ENCODE measurements at places on chromosomes 6 and 20.

GRCh38 chr20:1803932-1804501, 91.2 kb upstream of the SIRPA start:
- H3K4me1 ChIP-seq = peaks cover 15% of the 10 kb centered on the region
- DNase-seq = no peak
- H3K4me3 ChIP-seq = peak overlapping the region; percentile 43
- H3K27ac ChIP-seq = peak overlapping the region; percentile 58

DNA sequence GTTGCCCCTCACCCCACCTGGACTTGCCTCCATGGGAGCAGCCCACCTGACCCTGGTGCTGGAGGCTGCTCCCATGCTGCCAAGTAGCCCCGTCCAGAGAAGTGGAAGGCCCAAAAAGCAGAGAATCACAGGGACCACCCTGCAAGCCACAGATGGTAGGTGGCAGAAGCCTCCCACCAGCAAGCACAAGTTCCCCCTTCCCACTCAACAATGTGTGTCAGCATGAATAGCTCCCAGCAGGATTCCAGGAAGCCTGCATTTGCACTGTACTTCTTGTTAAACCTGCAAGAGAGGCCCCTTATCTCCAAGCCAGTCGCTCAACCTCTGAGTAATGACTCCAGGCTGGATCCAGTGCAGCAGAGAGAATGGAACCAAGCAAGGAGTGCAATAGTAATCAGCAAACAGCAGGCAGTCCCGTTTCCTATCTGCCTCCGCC, 180.8 kb upstream of the CST7 start:
- H3K4me1 ChIP-seq = peaks cover 21% of the 10 kb centered on the region
- H3K36me3 ChIP-seq = no peaks in the 10 kb centered on the region
- no peak overlapping the region for H3K4me3 ChIP-seq
- DNase-seq = no peak
- no peak overlapping the region for H3K27ac ChIP-seq
- no peaks in the 10 kb centered on the region for H3K27me3 ChIP-seq

DNA sequence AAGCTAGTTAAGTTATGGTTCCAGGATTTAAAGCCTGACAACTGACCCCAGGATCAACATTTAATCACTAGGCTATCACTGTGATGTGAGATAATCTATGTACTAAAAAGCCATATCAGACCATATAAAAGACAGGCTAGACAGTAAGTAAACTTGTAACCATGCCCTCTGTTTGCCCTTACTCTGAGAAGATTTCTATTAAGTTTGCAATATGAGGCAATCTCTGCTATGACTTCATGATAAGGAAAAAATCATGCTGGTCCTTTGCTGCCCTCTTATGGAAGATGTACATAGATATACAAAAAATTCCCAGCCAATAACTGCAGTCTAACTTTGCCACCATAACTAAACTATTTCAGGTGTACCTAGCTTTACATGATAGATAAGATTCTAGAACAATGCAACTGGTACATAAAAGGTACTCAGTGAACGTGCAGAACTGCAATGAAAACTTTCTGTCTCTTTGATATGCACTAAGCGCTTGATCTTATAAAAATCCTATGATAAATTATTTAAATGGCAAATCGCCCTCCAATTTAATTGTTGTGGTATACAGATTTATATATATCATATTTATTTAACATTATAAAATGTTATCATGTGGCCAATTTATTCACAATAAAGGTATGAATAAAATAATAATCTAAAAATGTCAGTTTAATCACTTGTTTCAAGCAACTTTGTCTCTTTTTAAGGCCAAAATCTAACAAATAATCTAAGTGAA, 70.5 kb downstream of the FAM217A start:
- no peak for DNase-seq
- H3K36me3 ChIP-seq = no peaks in the 10 kb centered on the region
- no peaks in the 10 kb centered on the region for H3K4me1 ChIP-seq
- no peaks in the 10 kb centered on the region for H3K27me3 ChIP-seq
- no peak overlapping the region for H3K27ac ChIP-seq

GRCh38 chr20:3710011-3710466, 2.4 kb downstream of the SIGLEC1 start:
- no peaks in the 10 kb centered on the region for H3K36me3 ChIP-seq
- no peak for DNase-seq
- H3K27me3 ChIP-seq = no peaks in the 10 kb centered on the region
- H3K27ac ChIP-seq = no peak overlapping the region
- H3K4me3 ChIP-seq = no peak overlapping the region
- H3K4me1 ChIP-seq = peaks cover 13% of the 10 kb centered on the region

- H3K4me1 ChIP-seq = peaks cover 21% of the 10 kb centered on the region
- no peak overlapping the region for H3K27ac ChIP-seq
- no peaks in the 10 kb centered on the region for H3K36me3 ChIP-seq
- DNase-seq = no peak
Observed at GRCh38 chr6:168638468-168639271, 197.7 kb downstream of the SMOC2 start.

- no peak overlapping the region for H3K27ac ChIP-seq
- H3K4me1 ChIP-seq = peaks cover 3% of the 10 kb centered on the region
- no peak for DNase-seq
- no peaks in the 10 kb centered on the region for H3K36me3 ChIP-seq
- no peaks in the 10 kb centered on the region for H3K27me3 ChIP-seq
- H3K4me3 ChIP-seq = no peak overlapping the region
Observed at GRCh38 chr6:71510057-71510713, 221.6 kb downstream of the OGFRL1 start.

- H3K4me1 ChIP-seq = no peaks in the 10 kb centered on the region
- H3K27me3 ChIP-seq = no peaks in the 10 kb centered on the region
- H3K27ac ChIP-seq = no peak overlapping the region
- no peaks in the 10 kb centered on the region for H3K36me3 ChIP-seq
- DNase-seq = no peak
- H3K4me3 ChIP-seq = no peak overlapping the region
Observed at GRCh38 chr6:112348891-112349635, 1.9 kb downstream of the RFPL4B start.

DNA sequence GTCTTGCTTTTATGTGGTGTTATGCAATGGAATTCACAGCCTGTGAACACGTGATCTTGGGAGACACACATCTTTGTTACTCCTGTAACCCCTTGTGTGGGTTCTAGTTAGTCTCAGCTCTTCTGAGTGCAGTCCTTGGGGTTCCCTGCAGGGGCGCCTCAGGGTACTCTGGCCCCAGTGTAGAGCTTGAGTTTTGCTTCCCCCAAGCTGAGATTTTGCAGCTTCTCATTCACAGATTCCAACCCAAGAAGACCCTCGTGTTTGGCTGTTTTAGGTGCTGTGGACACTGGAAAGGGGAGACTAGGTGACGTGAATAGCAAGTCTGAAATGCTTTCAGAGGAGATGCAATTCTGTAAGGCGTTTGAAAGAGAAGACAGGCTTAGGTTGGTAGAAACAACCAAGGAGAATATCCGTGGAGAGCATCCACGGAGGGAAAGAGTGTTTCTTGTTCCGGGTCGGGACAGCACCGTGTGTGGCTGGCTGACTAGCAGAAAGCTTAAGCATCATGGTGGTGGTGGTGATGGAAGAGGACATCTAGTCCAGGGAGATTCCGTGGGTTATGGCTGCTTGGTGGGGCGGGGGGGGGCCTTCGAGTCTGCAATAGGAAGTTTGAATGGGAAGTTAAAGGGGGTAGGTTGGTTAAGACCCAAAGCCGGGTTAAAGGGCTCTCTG, 30.1 kb downstream of the DUSP22 start:
- H3K4me3 ChIP-seq = no peak overlapping the region
- H3K27ac ChIP-seq = no peak overlapping the region
- H3K27me3 ChIP-seq = no peaks in the 10 kb centered on the region

GRCh38 chr6:24951811-24952299, 16.1 kb upstream of the RIPOR2 start:
- no peak overlapping the region for H3K27ac ChIP-seq
- H3K4me1 ChIP-seq = no peaks in the 10 kb centered on the region
- H3K27me3 ChIP-seq = no peaks in the 10 kb centered on the region
- DNase-seq = no peak
- no peaks in the 10 kb centered on the region for H3K36me3 ChIP-seq

GRCh38 chr6:32244946-32245398, 21.1 kb upstream of the NOTCH4 start:
- H3K4me3 ChIP-seq = peak overlapping the region; percentile 9
- DNase-seq = peak; percentile 90
- peak overlapping the region; percentile 22 for H3K27ac ChIP-seq
- peaks cover 11% of the 10 kb centered on the region for H3K4me1 ChIP-seq
- H3K36me3 ChIP-seq = no peaks in the 10 kb centered on the region
- H3K27me3 ChIP-seq = no peaks in the 10 kb centered on the region

- H3K4me1 ChIP-seq = no peaks in the 10 kb centered on the region
- no peaks in the 10 kb centered on the region for H3K27me3 ChIP-seq
- H3K36me3 ChIP-seq = no peaks in the 10 kb centered on the region
- DNase-seq = no peak
Observed at GRCh38 chr6:127058027-127058426, 60.4 kb upstream of the RSPO3 start.

GRCh38 chr20:43375591-43375990, 82.1 kb upstream of the SRSF6 start:
- H3K36me3 ChIP-seq = no peaks in the 10 kb centered on the region
- no peaks in the 10 kb centered on the region for H3K4me1 ChIP-seq
- H3K4me3 ChIP-seq = no peak overlapping the region
- H3K27me3 ChIP-seq = no peaks in the 10 kb centered on the region
- H3K27ac ChIP-seq = no peak overlapping the region

GRCh38 chr6:69729870-69730449, 66.8 kb downstream of the LMBRD1 start:
- H3K4me3 ChIP-seq = no peak overlapping the region
- H3K27ac ChIP-seq = no peak overlapping the region
- no peaks in the 10 kb centered on the region for H3K27me3 ChIP-seq
- no peaks in the 10 kb centered on the region for H3K36me3 ChIP-seq
- H3K4me1 ChIP-seq = no peaks in the 10 kb centered on the region
- no peak for DNase-seq

DNA sequence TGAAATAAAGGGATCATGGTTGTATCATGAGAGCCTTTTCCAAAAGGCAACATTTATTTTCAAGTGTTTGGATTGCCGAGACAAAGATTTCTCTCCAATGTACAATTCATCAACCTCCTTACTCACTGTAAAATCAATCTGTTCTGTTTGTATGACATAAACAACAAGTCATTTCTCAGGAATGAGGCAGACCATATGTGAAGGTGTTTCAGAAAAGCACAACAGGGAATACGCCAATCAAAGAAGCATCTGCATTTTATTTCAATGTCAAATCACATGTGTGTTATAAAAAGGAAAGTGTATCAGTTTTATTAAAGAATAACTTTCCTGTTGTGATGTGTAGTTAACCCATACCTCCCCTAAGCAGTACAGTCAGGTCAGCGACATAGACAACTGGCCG, 653.7 kb downstream of the TFAP2A start:
- no peaks in the 10 kb centered on the region for H3K27me3 ChIP-seq
- no peaks in the 10 kb centered on the region for H3K36me3 ChIP-seq
- no peak for DNase-seq
- H3K4me3 ChIP-seq = no peak overlapping the region
- H3K4me1 ChIP-seq = no peaks in the 10 kb centered on the region

GRCh38 chr6:52136055-52136454, 48.6 kb upstream of the PKHD1 start:
- no peak overlapping the region for H3K27ac ChIP-seq
- no peak for DNase-seq
- no peaks in the 10 kb centered on the region for H3K36me3 ChIP-seq
- no peak overlapping the region for H3K4me3 ChIP-seq

DNA sequence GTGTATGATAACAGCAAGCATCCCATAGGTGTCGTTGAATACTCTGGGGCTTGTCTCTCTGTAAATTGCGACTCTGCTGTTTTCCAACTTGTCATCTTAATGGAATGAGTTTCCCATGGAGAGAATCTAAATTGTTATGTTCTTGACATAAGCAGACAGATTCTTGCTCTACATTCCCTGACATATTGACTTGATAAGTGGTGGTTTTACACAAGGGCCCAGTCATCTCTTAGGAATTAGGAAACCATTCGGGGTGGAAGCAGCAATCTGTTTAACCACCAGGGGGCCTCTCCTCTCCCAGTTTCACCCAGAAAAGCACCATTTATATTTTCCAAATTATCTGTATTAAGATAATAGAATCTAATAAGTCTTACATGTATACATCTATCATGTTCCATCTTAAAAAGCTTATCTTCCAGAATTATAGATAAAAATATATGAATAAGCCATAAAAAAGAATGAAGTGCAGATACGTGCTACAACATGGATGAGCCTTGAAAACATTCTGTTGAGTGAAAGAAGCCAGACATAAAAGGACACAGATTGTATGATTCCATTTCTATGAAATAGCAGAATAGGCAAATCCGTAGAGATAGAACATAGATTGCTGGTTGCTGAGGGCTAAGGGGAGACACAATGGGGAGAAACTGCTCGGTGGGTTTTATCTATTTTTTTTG, 23.1 kb upstream of the MROH8 start:
- H3K27me3 ChIP-seq = no peaks in the 10 kb centered on the region
- H3K36me3 ChIP-seq = peaks cover 45% of the 10 kb centered on the region
- H3K4me3 ChIP-seq = no peak overlapping the region

DNA sequence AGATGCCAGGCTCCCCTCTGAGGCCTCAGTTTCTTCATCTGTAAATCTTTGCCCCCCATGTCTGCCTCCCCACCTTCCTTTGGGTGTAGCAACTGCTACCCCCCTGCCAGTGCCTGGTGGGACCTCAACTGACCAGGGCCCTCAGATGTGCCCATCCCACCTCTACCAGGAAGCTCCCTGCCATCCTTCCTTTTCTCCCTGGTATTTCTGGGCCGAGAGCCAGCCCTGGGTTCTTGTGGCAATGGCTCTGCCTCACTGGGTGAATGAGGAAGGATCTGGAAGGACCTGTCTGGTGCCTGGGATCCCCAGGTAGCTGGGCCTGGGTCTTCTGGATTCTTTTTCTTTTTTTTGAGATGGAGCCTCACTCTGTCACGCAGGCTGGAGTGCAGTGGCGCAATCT, 141.1 kb upstream of the RNF24 start:
- H3K4me1 ChIP-seq = peaks cover 68% of the 10 kb centered on the region
- peaks cover 20% of the 10 kb centered on the region for H3K36me3 ChIP-seq
- H3K27me3 ChIP-seq = no peaks in the 10 kb centered on the region
- no peak for DNase-seq
- H3K27ac ChIP-seq = no peak overlapping the region
- H3K4me3 ChIP-seq = no peak overlapping the region

GRCh38 chr6:42200035-42200434, 5.3 kb upstream of the GUCA1B start:
- no peaks in the 10 kb centered on the region for H3K27me3 ChIP-seq
- H3K4me3 ChIP-seq = no peak overlapping the region
- no peaks in the 10 kb centered on the region for H3K4me1 ChIP-seq
- peaks cover 12% of the 10 kb centered on the region for H3K36me3 ChIP-seq
- no peak overlapping the region for H3K27ac ChIP-seq

- H3K27ac ChIP-seq = no peak overlapping the region
- no peak overlapping the region for H3K4me3 ChIP-seq
- H3K4me1 ChIP-seq = peaks cover 43% of the 10 kb centered on the region
- no peak for DNase-seq
- peaks cover 87% of the 10 kb centered on the region for H3K27me3 ChIP-seq
Observed at GRCh38 chr6:10424040-10424439, 9.2 kb upstream of the TFAP2A start.

DNA sequence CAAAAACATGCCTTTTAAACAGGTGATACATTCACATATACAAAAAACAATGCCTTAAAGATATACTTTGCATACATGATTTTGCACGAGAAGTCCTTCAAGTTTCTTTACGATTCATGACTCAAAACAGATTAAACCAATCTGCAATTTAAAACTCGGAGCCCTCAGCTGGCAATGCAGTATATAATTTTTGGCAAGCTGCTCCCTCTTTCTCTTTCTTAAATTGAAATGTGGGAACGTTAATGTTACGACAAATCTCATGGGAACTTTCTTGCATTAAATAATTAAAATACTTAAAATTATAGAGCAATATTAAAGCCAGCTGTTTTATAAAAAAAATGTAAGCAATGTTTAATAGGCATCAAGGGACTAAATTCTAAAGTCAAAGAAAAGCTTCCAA, 334.6 kb downstream of the ESR1 start:
- H3K4me3 ChIP-seq = no peak overlapping the region
- no peak overlapping the region for H3K27ac ChIP-seq
- DNase-seq = no peak
- H3K36me3 ChIP-seq = peaks cover 42% of the 10 kb centered on the region
- no peaks in the 10 kb centered on the region for H3K27me3 ChIP-seq
